ENCODE measurements at places on chromosomes 5 and 9.

DNA sequence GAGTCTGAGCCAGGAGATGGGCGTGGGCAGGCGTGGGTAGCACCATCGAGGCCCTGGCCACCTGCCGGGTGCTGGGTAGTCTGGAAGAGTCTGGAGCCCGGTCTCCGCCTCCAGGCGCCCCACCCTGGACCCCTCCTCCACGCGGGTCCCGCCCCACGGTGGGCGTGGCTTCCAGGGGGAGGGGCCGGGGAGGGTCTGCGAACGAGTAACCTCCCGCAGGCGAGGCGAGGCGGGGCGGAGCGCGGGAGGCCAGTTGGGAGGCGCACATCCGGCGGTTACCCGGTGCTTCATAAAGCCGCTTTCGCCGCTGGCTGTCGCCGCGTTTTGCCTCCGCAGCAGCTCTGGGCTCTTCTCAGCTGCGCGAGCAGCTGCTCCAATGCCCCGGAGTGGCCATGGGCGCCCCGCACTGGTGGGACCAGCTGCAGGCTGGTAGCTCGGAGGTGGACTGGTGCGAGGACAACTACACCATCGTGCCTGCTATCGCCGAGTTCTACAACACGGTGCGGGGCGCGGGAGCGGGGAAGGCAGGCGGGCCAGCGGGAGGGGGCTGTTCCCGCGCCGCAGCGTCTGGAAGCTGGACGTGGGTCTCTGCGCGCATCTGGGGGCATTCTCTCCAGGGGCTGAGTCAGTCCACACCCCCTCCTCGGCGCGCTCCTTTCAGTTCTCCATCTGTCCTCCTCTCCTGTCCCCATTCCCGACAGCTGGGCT lies at the start of gene ACER2:
Gene ACER2 (plus strand): TSS at position 317 of the 708 bp plus-strand sequence. CDS start 76 bp downstream, at position 393.
- peak; percentile 94 for DNase-seq

DNA sequence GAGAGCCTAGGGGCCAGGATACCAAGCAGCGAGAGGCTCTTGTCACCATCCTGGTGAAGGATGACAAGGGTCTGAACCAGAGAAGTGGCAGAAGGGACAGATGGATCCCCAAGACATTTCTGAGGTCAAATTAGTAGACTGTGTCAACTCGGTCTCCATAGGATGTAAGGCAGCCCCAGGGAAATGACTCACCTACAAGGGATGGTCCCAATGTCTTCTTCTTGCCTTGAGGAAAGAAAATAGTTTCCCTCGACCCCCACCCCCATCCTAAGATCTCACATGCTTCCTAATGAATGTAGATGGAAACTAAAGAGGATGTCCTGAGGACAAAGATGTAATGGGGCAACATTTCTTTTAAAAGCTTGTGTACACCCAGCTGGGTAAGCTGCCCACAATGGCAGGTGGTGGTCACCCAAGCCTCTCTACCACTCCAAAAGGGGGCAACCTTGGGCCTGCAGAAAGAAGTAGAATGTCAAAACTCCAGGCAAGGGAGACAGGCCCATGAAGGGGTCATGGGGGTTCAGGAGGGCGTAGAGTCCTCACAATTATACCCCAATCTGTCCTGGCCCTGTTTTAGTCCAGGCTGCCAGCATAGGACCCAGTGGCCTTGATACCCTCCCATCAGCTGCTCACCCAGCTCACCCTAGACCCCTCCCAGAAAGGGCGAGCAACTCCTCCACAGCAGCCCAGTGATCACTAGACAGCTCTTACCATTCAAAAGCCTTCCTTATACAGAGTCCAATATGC lies 187.4 kb downstream of the ACTL7B start:
- DNase-seq, result peak; percentile 10

- peak; percentile 74 for DNase-seq
Observed at GRCh38 chr5:13957032-13957645, 12.7 kb upstream of the DNAH5 start.

DNA sequence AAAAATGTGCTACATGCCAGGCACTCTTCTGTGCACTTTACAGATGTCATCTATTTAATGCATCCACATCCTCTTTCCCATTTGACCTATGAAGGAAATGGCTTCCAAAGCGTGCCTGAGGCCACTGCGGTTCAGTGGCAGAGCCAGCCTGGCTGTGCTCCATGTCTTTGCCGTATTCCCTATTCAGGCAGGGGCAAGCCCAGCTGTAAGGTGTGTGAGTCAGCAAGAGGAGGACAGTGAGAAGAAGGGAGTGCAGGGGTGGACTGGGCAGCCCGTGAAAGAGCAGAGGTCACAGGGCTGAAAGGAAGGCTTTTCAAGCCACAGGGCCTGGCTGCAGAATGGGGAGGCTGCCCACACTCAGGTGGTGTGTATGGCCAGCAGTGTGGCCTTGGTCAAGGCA lies 91.7 kb downstream of the HRH2 start:
- DNase-seq, result no peak

DNA sequence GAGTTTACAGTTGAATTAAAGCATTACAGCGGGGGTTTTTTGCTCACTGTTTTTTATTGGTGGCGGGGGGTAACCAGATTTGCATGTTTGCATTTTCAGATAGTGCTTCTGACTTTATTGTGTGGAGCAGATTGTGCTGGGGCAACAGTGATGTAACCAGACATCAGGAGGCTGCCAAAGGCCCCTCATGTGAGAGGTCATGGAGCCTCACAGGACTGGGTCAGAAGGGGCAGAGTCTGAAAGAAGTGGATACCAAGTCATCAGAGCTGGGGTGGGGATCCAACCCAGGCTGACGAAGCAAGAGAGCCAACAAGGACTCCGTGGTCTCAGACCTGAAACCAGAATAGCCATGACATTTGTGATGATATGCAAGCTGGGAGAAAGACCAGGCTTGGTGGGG lies 259.4 kb upstream of the TAS2R1 start:
- DNase-seq, result no peak

GRCh38 chr9:133250741-133251170 lies 24.2 kb downstream of the ABO start:
- no peak for DNase-seq

GRCh38 chr5:159601216-159601615 lies 270.9 kb upstream of the IL12B start:
- no peak for DNase-seq

DNA sequence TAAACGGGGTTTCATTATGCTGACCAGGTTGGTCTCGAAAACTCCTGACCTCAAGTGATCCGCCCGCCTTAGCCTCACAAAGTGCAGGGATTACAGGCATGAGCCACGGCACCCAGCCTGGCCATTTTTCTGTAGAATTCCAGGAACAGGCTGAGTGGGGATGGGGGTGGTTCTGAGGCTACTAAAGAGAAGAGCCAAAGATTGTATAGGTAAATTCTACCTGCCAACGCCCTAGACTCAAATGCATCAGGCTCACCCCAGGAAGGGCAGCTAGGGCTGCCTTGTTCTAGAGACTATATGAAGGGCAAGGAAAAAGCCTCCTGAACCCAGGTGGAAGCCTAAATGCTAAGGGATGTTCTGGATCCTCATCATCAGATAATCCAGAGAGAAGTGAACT lies 1.6 kb upstream of the C5orf52 start:
- DNase-seq, result no peak

DNA sequence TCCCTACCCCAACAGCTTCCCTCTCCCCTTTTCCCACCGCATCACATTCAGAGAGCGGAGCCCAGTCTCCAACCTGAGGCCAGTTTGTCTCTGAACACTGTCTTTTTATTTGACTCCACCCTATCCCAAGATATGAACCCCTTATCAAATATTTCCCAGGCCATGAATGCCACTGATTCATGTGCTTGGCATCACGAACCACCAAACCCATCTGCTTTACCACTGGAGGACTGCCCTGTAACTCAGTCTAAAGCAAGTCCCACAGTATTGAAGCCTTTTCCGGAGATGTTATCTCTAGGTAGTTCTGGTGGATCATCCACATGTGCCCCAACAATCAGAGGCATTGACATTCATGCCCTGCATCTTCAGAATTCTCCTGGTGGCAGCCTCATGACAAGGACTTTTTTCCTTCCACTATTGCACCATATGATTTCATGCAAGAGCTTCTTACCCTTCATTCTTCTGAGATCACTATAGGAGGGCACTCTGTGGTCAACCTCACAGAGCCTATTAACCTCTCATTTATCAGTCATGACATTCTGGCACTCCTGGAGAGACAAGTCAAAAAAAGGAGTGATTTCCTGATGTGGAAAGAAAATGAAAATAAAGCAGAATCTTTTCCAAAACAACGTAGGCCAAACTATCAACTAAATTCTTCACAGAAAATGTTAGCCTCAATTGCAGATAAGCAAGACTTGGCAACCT lies 12.3 kb upstream of the SPATA31D4 start:
- DNase-seq, result no peak

DNA sequence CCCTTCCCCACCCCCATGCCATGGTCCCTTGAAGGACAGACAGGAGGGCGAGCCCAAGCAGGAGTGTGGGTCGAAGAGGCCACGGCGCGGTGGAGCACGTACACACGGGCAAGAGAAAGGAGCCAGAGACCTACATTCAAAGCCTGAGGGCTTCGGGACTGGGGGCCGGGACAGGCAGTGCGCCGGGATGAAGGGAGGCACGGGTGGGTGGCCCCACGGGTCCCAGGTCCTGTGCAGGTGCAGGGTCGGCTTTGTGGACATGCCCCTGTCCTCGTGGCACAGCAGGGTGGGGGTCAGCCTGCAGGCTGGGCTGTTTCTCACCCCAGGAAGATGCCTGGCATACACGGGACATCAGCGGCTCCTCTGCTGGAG lies 9.8 kb downstream of the LRRC26 start:
- no peak for DNase-seq

DNA sequence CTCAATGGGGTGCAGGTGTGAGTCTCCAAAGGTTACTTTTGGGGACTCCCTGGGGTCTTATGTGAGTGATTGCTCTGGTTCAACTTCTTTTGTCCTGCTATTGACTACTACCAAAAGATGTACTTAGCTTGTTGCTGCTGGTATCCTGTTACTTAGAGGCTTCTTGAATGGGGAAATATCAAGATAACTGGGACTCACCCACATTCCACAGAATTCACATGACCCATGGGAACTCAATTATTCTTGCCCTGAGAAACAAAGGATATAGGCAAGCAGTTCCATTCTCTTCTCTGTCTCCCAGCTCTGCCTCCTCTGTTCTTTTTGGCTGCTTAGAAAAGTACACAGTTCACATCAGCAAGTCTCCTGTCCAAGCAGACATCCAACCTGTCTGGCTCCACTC lies 105.9 kb downstream of the UNC13B start:
- DNase-seq, result peak; percentile 22

- no peak for DNase-seq
Observed at GRCh38 chr9:1219284-1219683, 169.1 kb downstream of the DMRT2 start.

- no peak for DNase-seq
Observed at GRCh38 chr9:133023117-133023890, 7.5 kb upstream of the GTF3C5 start.

- DNase-seq, result no peak
Observed at GRCh38 chr5:107463731-107464130, 207.0 kb downstream of the EFNA5 start.

GRCh38 chr5:13328316-13328715 lies 616.2 kb downstream of the DNAH5 start:
- DNase-seq, result peak; percentile 14

GRCh38 chr5:104494083-104494482 lies 931.5 kb upstream of the NUDT12 start:
- no peak for DNase-seq

DNA sequence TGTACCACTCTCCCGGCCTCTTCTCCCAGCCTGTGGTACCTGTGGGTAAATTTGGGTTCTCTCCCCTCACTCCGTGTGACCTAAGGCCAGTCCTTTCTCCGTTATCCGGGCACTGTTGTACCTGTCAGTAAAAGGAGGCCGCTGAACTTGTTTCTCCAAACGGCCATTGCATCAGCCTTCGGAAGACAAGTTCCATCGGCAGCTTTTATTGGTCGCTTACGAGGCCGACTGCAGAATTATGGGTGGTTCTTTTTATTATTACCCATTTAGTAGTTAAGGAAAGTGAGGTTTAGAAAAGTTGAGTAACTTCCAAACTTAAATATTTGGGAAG lies 558 bp downstream of the GRPEL2 start:
- DNase-seq, result peak; percentile 54

GRCh38 chr9:37239921-37240320 lies 119.5 kb downstream of the ZCCHC7 start:
- no peak for DNase-seq

- no peak for DNase-seq
Observed at GRCh38 chr5:60207040-60207439, 313.5 kb upstream of the PDE4D start.

GRCh38 chr9:96089452-96090085 lies 212.4 kb downstream of the HSD17B3 start:
- no peak for DNase-seq

- DNase-seq, result no peak
Observed at GRCh38 chr9:81489046-81489445, 200.3 kb downstream of the TLE1 start.

DNA sequence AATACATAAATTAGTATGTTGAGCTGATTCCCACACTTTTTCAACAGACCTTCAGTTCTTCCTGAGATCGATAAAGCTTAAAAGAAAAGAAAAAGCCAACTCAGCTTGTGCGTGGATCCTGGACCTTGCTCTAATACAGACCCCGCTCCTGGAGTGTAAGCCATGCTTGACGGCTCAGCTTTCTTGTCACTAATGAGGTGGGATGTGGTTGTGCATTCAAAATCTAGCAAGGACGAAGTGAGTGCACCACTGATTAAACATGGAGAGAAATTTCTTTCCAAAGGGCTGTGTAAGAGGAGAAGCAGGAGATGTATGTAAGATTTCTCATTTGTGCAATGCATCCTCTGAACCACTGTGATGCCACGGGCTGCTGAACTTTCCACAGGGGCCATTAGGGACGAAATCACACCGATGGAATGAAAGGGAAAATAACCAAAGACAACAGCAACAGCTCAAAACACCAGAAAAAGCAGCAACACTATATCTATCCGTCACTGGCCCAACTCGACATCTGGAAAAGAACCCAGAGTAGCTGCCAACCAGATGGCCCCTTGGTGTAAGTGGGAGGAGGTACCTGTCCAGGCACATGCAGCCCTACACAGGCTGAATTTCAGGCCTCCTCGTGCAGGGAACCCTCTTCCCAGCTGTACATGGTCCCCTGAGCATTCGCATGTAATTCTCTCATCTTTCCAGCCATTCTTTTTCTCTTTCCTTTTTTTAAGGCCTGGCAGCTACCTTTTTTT lies 178.9 kb downstream of the SREK1 start:
- no peak for DNase-seq

GRCh38 chr5:151104795-151105194 lies 24.0 kb upstream of the TNIP1 start:
- no peak for DNase-seq

DNA sequence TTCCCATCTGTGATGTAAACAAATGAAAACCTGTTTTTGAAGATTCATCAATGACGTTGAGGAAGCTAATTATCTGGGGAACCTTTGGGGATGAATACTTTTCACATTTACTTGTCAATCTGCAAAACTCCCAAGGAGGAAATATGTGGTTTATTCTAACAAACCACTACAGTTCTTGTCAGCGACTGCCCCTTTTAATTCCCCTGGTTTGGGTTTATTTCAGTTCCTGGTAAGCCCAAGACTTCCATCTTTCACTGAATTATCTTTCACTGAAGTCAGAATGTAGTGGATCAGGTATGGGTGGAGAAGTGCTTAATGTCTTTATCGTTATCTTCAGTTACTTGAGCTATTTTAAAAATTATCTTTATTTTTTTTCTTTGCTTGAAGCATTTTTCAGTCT lies 40.2 kb downstream of the TLR4 start:
- DNase-seq, result no peak

- no peak for DNase-seq
Observed at GRCh38 chr5:93240228-93240834, 340.7 kb downstream of the NR2F1-AS1 start.
